ENCODE measurements at places on chromosomes 12 and 14.

- no peak for DNase-seq
These were observed at the start of gene C12orf56 for GRCh38 chr12:64390275-64390851. Gene C12orf56, minus strand, starts transcription at chr12:64390758. Its CDS starts 193 bp downstream, at chr12:64390565.

DNA sequence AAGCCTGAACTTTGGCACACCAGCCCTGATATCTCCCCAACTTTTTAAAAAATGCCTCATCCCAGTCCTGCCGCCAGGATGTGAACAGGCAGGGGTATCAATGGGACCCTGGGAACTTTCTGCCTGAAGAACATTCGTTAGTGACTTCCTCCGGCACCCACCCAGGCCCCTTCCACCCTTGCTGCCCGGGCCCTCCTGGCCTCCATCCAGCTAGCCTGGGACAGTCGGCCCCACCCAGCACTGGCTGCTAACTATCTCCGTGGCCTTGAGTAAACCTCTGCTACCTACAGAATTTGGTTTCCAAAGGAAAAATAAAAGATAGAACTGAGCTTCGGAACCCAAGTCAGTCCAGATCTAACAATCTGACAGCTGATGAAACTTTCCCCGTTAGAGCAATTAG is 14.3 kb downstream of the SCARB1 start:
- DNase-seq = no peak

DNA sequence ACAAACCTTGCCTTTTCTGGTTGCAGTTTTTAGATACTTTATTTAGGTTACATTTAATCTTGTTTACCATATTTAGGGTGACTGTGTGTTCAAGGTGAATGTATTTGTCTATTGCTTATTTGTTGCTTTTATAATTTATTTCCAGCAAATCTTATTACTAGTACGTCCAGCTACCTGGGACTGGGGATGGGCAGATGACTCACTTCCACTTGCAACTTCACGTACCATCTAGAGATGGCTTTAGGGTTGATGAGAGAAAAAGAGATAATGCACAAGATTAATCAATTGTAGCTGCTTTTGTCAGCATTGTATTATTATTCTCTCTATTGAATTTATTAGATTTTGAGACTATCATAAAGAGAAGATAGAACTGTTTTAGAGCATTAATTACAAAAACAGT is 5.1 kb downstream of the MIPOL1 start:
- no peak for DNase-seq

- no peak for DNase-seq
These were observed 13.9 kb upstream of the NR4A1 start for GRCh38 chr12:52037248-52037861.

DNA sequence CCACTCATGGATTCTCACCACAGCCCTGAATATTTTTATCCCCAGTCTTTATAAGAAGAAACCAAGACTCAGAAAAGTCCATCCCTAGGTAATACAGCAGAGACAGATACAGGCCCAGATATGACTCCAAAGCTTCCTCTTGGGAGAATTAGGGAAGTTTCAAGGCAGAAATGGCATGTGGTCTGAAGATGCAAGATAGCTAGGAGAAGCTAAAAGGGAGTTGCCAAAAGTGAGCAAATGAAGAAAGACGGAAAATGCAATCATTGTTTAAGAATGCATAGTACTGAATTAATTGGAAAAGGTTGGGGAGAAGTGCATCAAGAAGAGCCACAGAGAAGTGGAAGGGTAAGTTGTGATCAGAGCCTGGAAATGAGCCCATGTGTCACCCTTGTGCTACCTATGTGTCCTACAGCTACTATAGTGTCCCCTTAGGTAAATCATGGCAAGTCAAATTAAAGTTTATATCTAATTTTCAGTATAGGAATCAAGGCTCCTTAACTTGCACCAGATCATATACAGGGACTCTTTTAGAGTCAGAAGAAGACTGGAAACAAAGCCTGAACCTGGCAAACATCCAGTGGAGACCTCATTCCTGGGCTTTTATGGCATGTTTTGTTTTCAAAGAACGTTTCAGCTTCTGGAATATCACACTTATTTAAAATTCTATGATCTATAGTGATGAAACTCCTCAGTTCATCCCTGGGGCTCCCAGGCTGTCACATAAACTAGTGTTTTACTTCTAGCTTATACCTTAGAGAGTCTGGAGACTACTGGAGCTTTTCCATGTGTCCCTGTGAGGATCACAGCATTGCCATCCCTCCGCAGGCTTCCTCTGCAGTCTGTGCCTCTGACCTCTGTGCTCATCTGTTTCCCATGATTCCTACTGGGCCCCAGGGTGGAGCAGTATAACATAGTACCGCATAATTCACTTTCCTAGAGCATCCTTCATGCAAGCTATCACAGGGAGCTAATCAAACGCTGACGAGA is 189.0 kb upstream of the CDKN3 start:
- no peak for DNase-seq

- no peak for DNase-seq
These were observed 3.4 kb downstream of the NTS start for GRCh38 chr12:85877459-85877858.

DNA sequence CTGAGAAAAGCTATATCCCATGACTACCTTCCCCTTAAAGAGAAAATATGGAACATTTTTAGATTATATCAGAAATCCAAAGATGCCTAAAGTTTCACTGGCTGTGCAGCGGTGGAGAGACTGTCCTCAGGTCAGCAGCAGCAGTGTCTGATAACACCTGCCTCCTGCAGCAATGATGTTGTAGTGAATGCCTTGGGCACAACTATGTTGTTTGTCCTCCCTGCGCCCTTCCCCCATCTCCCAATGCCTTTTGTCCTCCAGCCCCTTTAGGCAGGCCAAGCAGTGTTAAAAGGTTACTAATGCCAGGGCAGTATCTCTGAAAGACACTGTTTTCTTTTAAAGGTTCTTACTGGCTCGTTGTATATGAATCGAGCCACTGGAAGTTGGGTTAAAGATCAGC is 13.2 kb downstream of the RTRAF start:
- no peak for DNase-seq

GRCh38 chr14:71613168-71613567 is 319.1 kb upstream of the RGS6 start:
- DNase-seq = no peak

DNA sequence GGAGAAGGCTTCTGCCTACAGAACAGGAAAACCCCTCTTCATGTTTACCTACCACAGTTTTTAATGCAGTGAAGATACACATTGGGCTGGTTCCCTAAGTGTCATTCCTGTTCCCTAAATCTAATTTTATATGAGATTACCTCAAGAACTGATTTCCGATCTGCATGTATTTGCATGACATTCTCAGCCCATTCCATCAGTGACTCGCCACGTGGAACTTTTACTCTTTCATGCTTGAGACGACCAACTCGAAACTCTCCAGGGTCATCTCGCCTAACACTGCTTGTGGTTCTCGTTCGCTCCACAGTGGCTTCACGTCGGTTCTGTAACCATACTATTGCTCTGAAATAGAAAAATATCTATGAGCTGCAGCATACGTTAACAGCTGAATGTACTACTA is 83.1 kb upstream of the STRN3 start:
- DNase-seq = no peak

- no peak for DNase-seq
These were observed 3.6 kb downstream of the FOXA1 start for GRCh38 chr14:37591311-37591940.

DNA sequence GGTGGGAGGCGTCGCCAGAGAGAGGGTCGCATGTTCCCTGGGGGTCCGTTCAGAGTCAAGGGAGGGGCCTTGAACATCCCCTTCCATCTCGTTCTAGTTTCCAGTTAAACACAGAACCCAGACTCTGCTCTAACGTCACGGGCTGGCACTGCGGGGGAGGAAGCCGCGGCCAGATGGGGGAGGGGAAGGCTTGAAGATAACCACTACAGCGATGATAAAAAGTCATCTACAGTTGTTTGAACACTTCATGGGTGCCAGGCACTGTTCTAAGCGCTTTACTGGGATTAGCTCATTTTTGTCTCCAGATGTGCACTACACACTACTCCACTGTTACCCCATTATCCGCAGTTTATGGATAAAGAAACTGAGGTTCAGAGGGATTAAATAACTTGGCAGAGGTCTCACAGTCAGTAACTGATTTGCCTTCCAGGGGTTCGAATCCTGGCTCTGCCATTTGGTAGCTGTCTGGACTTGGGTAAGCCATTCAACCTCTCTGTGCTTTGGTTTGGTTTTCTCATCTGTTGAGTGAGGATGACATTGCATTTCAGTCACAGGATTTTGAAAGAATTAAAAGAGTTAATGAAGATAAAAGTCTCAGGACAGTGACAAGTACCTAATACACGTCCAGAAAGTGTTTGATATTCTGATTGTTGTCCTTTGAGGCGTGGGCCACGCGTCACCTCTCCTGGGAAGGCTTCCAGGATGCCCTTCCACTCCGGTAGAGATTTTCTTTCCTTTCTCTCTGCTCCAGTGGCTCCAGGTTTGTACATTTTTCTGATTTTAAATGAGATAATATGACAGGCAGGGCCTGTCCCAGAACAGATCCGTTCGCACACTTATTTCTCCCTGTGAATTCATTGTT is 798 bp upstream of the RASAL1 start:
- DNase-seq = peak; percentile 67

GRCh38 chr14:51293149-51293911 is 53.3 kb downstream of the TMX1 start:
- DNase-seq = no peak

- no peak for DNase-seq
These were observed 88.8 kb downstream of the FBXL14 start for GRCh38 chr12:1505576-1505975.

DNA sequence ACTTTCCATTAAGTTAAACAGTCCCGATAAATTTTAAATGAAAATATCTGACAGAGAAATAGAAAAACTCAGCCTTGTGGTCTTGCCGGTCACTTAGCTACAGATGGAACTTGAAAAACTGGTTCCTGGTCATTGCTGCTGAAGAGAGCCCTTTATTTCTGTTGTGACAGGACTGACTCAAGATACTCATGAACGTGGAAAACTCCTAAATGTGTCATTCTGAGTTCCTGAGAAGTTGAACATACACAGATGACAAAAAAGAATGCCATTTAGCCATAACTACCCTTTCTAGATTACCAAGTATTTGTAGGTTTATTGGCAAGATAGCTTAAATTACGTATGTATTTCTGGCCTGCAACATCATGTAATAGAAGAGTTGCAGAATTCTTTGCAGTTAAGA is 134.2 kb downstream of the HMGA2 start:
- no peak for DNase-seq

DNA sequence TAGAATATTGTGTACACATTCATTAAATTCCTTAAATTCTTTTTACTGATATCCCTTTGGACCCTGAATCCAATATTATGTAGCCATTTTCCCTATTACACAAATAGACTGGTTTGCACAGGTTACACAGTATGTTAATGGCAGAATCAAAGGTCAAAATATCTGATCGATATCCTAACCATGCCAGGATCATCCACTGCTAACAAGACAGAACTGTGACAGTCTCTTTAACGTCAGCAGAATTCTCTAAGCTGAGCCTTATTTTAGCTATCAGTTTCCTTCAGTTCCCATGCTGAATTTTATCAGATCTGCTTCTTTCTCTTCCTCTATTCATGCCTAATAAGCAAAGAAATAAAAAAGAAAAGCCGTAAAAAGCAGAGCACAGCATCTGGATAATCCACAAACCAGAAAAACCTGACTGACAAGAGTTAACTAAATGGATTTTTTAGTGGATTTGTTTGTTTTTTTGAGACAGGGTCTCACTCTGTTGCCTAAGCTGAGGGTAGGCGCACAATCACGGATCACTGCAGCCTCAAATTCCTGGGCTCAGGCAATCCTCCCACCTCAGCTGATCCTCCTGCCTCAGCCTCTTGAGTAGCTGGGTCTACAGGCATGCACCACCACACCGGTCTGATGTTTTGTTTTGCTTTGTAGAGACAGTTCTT is 130.4 kb downstream of the PAWR start:
- no peak for DNase-seq

DNA sequence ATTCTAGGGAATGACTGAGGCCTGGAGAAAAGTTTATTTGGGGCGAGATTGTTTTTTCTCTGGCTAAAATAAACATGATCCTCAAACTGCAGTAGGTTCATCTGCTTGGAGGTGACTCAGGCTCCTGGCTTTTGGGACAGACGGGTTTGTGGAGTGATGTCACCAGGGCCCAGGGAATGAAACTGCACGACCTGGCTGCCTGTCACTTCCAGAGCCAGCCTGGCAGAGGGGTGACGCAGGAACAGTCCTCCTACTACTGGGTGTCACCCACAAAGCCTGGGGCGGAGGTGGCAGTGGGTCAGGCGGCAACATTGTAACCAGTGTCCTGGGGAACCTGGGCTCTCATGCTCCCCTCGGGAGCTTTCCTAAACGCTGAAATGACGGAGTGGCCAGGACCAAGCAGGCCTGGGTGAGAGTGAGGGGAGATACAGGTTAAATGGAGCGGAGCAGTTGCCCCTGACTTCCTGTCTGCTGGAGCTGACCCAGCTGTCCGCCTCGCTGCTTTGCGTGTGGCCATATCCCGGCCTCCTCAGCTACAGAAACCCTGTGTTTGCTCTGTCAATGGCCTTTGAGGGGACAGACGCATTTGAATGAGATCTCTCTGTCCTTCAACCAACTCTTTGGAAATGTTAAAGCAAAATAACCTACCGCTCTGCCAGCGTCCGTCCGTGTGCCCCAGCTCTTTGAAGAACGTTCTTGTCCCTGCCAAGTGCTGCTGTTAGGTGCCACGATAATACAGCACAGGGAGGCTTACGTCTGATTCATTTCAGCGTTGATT is 6.5 kb downstream of the HIP1R start:
- no peak for DNase-seq

- DNase-seq = peak; percentile 26
These were observed 38.8 kb downstream of the TESC start for GRCh38 chr12:117060246-117060928.

DNA sequence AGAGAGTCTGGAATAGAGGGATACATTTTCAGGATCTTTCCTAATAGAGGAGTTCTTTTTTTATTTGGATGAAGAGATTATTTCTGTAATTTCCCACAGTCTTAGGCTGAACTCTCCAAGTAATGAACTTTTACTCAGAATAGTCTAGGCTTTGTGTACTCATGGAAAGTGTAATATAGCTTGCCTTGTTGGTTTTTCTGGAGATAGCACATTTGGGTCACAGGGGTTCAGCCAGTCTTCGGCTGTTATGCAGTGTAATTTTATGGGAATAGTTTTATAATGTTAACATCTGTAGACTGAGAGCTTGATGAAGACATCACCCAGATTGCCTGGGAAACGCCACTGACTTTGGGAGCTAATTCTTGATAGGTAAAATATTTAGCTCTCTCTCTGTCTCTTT is 450.8 kb downstream of the RAD51B start:
- no peak for DNase-seq

- DNase-seq = no peak
These were observed 280.7 kb upstream of the SOX5 start for GRCh38 chr12:24230061-24230701.

All from CD4-positive, alpha-beta T cell treated with Interferon gamma for 1 hour (primary cell).